ENCODE measurements at places on chromosomes 5 and 9.

DNA sequence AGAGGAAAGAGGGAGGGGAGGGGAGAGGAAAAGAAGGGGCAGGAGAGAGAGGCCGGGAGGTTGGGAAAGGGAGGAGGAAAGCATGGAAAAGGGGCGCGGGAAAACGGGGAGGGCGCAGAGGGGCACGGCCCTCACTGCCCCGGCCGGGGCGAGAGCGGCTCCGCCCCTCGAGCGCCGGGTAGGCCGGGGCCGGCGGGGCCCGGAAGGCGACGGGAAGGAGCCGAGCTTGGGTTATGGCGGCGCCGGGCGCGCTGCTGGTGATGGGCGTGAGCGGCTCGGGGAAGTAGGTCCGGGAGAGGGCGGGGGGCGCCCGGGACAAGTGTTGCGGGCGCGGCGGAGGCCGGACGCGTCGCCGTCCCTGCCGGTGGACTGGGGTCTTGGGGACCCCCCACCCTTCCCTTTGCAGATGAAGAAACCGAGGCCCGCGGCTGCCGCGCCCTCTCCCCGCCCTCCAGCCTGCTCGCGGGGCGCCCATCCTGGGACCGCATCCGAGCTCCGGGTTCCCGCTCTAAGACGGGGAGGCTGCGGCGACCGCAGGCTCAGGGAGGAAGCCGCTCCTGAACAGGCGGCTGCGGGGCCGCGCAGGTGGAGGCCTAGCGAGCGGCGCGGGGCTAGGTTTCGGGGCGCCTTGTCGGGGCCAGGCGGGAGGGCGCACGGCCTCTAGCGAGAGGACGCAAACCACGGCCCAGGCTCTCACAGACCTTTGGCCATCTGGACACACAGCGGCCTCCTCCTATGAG, at the start of gene IDNK:
TSS of gene IDNK (plus strand) at position 205 of the 740 bp plus-strand sequence. CDS start at position 234, 29 bp downstream.
- peak; percentile 27 for DNase-seq

DNA sequence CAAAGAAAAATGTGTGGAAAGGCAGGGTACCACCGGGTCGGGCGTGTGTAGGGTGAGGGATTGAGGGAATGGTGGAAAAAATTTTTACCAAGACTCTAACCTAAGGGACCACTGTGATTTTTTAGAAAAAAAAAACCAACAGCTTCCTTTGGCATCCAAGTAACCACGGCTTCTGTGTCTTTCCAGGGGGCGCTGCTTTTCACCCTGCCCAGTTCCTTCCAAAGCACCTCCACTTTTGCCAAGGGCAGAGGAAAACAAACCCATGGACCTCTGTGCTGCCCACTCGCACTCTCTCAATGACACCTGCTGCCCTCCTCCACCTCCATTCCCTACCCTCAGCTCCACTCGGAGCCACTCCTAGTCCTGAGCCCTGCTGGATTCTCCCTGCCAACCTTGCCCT, 381.0 kb downstream of the ENC1 start:
- DNase-seq, result no peak

DNA sequence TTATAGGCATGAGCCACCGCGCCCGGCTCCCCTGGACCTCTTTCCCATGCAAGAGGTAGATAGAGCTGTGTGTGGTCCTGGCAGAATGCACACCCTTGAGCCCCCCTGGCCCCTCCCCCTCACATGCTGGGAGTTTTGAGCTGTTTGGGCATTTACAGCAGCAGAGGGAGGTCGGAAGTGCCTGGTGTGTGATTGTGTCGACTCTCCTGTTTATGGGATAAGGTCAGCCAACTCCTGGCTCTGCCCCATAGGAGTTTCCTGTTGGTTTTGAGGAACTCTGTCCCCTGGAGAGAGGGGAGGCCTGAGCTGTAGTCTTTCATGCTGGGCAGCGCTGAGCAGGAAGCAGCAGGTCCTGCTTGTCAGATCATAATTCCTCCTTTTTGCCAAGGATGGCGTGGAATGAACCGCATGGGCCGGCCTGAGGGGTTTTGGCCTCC, 6.0 kb downstream of the LRRC8A start:
- DNase-seq, result no peak

- DNase-seq, result no peak
Observed at GRCh38 chr9:106468431-106468830, 394.5 kb upstream of the ZNF462 start.

- no peak for DNase-seq
Observed at GRCh38 chr9:133855802-133856521, 117.8 kb upstream of the SARDH start.

GRCh38 chr9:113588242-113588810, 124.8 kb downstream of the RGS3 start:
- no peak for DNase-seq

- DNase-seq, result no peak
Observed at GRCh38 chr5:33148076-33148513, 292.7 kb upstream of the TARS1 start.

GRCh38 chr9:94563548-94563947, 8.7 kb downstream of the PCAT7 start:
- no peak for DNase-seq

DNA sequence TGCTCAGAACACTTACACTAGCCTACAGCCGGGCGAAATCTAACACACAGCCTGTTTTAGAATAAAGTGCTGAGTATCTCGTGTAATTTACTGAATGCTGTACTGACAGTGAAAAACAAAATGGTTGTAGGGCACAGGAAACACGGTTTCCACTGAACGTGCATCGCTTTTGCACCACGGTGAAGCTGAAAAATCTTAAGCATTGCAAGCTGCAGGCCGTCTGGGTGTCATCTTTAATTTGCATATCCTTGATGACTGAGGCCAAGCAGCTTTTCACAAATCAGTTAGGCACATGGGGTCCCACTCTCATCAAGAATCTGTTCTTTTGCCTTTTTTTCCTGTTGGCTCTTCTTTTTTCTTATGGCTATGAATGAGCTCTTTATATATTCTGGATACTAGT, 58.2 kb downstream of the CAMSAP1 start:
- DNase-seq, result no peak

GRCh38 chr9:76906647-76906975, 697 bp upstream of the PRUNE2 start:
- DNase-seq, result no peak

DNA sequence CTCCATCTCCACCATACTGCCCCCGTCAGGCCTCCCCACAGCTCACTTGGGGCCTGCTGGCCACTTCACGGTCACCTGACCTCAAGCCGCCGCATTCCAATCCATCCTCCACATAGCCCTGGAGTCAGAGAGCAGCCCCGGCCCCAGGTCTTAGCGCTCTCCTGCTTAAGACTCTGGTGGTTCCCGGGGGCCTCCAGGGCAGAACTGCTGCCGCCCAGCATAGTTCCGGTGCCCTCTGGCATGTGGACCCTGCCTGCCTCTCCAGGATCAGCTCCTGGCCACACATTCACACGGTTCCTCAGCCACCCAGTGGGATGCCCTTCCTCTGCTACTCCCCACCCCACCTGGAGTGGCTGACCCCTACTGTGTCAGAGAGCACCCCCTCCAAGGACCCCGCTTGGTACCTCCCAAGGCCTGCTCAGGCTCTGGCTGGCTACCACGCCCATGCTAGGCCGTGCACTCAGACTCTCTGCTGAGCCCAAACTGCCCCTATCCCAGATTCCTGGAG, 8.7 kb downstream of the PHYKPL start:
- no peak for DNase-seq

GRCh38 chr9:85453850-85454249, 287.9 kb downstream of the AGTPBP1 start:
- no peak for DNase-seq

- DNase-seq, result no peak
Observed at GRCh38 chr9:109733690-109734089, 46.3 kb upstream of the PALM2AKAP2 start.

DNA sequence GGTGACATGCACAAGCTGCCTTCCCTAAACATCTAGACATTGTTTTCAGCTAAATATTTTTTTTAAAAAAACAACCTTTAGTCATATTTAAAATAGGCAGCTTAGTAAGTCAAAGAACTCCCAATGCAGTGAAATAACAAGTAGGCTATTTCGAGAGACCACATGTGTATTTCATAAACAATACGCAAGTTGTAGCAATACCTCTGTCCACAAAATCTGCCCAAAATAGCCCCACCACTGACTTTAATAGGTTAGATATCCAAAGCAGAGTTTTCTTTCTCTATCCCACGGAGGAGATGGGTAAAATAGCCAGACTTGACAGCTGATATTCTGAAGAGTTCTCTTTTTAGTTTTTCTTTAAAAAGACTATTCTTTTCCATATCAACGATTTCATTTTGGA, 1.2 kb downstream of the SLC24A2 start:
- no peak for DNase-seq

DNA sequence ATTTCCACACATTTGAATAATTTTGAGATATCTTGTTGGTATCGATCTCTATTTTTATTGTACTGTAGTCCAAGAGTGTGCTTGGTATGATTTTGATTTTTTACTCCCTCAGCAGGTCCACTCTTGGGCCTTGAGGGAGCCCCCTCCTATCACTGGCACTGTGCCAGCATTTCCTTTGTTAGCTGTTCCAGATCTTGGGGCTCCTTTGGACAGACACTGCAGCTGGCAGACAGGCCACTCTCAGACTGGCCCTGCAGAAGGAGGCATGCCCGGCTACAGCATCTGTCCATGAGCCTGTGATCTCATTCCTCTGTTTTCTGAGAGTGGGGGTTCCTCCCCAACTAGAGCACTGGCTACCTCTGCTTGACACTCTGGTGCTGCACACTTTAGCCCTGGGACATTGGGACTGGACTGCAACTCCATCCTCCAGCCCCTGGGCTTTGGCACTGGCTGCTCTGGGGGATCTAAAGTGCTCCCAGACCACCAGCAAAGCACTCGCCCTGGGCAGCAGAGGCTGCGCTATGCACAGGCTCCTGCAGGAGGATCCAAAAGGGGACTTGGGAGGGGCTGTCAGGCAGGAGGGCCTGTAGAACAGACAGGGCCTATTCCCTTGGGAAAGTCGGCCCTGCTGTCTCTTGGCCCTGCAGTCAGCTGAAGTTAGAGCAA, 271.3 kb upstream of the DMAC1 start:
- no peak for DNase-seq

- DNase-seq, result no peak
Observed at GRCh38 chr5:31581498-31582099, 49.5 kb downstream of the C5orf22 start.

- DNase-seq, result no peak
Observed at GRCh38 chr5:36029914-36030313, 36.8 kb downstream of the UGT3A2 start.

DNA sequence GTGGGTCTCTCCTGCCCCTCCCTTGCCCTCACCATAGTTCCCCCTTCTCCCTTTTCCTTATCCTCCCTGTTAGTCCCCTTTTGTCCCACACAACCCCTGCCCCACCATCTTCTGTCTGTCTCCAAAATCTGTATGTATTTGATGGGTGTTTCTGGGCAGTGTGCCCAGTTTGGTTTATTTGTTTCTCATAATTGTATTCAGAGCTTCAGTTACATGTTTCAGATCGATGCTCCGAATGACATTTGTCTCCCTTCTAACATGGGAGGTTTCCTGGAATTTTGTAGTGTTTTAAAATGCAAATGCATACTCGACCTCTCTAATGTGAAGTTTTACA, 22.2 kb downstream of the FBXL7 start:
- no peak for DNase-seq

- no peak for DNase-seq
Observed at GRCh38 chr9:72352911-72353388, 12.1 kb downstream of the ZFAND5 start.

DNA sequence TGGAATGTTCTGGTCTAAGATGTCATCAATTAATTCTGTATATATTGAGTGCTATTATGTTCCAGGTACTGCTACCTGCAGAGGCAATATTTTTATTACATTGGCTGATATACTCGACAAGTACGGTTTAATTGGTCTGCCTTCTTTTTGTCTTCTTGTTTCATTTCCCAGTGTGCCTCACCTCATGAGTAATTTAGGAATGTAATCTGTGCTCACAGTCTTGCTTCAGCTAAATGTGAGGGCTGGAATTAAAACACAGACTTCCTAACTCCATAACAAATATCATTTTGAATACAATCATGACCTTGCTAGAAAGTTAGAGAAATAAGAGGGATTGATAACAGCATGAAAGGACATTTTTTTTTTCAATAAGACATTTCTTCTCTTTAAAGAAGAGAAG, 20.1 kb upstream of the SPINK5 start:
- no peak for DNase-seq

DNA sequence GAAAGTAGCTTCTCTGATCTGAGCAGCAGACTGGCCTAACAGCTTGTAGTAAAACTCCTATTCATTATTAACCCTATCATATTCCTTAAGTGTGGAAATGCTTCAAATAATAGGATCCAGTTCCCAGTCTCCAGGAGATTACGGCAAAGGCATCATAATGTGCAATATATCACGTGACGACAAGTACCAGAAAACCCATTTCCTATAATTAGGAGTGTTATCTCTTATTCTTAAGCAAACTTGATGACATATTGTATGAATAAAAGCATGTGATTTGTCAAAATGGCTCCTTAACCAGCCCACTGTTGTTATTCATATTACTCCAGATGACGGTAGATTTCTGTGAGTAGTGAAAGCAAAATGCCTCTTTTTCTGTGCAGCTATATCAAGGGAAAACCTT, 2.9 kb downstream of the SV2C start:
- no peak for DNase-seq

DNA sequence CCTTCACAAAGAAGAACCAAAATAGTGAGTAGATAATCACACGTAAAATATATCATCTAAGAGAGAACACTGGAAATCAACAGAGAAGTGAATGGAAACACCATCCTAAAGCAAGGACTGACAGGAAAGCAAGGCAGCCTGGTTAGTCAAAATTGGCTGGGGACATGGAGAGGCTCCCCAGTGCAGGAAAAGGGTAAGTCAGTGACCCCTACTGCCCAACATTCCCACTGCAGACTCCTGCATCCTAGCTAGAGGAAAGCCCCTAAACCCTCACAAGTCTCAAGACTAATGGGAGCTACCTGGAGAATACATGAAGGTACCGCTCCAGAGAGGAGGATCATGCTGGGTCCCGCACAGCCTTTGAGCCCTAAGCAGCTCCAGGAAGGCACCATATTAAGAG, 60.1 kb downstream of the ZDHHC21 start:
- no peak for DNase-seq

GRCh38 chr9:86708918-86709835, 238.1 kb downstream of the GAS1 start:
- DNase-seq, result no peak
